ENCODE measurements at places on chromosomes 7 and 10.

DNA sequence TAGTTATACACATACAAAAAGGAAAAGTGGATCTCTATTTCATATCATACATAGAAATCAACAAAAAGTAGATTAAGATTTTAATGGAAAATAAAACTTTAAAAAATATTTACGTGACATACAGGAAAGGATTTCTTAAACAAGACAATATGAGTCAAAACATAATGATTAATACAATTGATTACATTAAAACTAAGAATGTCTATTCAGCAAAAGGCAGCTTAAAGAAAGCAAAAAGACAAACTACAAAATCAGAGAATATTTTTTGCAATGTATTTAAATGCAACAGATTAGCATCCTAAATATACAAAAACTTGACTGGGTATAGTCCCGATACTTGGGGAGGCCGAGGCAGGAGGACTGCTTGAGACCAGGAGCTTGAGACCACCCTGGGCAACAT lies 50.5 kb downstream of the VAX1 start:
- no peak for DNase-seq

DNA sequence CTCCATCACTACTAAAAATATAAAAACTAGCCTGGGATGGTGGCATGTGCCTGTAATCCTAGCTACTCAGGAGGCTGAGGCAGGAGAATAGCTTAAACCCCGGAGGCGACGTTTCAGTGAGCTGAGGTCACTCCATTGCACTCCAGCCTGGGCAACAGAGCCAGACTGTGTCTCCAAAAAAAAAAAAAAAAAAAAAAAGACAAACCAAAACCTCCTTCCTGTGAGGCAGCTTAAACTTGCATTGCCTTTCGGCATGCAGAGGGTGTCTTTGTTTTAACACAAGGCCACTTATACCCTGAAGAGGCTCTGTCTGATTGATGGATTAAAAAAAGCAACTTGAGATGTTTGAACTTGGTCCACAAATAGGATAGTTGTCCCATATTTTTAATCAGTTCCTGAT lies 128.4 kb upstream of the RSU1 start:
- no peak for DNase-seq

GRCh38 chr7:23454881-23455526 lies 15.3 kb downstream of the IGF2BP3 start:
- DNase-seq, result no peak

- no peak for DNase-seq
These were observed 70.3 kb upstream of the GSDME start for GRCh38 chr7:24827589-24827988.

DNA sequence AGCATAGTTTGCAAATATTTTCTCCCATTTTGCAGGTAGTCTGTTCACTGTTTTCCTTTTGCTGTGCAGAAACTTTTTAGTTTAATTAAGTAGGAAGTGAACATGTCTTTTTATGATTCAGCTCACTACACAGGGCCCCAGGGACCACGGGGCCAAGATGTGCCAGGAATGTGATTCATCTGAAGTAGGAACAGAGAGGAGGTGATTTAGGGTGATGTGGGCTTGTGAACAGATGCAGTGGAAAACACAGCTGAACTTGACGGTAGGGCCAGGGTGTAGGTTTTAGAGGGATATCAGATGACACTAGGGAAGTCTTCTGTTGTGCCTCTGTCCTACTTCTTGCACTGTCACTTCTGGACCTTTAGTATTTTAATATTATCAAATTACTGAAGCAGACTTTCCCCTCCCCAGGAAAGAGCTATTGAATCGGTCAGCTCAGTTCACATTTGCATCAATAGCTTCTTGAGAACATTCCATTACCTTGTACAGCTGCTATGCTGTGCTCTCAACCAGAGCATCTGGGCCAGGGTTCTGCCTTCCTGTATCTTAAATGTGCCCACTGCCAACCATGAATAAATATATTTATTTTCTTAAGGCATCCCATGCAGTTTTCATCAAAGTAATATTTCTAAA lies 96.9 kb downstream of the OSBPL3 start:
- DNase-seq, result no peak

DNA sequence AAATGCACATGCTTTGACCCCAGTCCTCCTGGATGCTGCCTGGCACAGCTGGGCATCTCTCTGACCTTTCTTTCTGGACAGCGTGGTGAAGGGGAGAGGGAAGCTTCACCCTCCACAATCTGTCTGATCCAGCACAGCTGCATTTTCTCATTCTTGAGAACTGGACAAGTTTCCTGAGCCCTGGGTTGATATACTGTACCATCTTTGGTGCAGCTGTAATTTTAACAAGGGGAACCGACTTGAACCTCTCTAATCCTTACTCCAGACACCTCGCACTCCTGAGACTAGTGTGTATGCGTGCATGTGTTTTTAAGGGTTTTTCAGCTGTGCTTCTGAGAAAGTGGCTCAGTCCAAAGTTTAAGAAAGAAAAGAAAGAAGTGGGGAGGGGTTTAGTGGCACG lies 655.7 kb downstream of the INHBA start:
- DNase-seq, result no peak

- DNase-seq, result no peak
These were observed 119.5 kb downstream of the RNF216 start for GRCh38 chr7:5661942-5662341.

- DNase-seq, result no peak
These were observed 5.5 kb downstream of the PPA1 start for GRCh38 chr10:70227548-70228320.

DNA sequence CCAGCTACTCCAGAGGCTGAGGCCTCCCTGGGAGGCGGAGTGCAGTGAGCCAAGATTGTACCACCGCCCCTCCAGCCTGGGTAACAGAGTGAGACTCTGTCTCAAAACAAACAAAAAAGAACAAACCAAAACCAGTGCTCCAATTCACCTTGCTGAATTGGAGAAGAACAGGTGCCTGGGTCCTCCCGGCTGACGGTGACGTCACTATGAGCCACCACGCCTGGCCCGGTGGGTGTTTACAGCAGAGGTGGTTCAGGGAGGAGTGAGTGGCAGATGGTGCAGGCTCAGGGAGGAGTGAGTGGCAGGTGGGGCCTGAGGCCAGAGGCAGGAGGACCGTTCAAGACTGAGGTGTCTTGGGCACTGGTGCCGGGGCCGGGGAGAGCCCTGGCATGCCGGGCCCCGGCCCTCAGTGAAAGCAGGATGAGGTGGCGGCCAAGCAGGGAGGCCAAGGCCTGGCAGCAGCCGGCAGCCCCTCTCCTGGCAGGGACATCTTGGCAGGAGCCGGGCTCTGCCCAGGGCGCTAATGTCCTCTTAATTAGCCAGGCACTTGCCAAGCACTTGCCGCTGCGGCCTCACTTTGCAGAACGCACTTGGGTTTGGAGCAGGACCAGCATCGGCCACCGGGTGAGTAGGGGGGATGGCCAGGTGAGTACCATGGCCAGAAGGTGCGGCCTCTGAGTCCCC lies 162.8 kb upstream of the TNRC18 start:
- no peak for DNase-seq

DNA sequence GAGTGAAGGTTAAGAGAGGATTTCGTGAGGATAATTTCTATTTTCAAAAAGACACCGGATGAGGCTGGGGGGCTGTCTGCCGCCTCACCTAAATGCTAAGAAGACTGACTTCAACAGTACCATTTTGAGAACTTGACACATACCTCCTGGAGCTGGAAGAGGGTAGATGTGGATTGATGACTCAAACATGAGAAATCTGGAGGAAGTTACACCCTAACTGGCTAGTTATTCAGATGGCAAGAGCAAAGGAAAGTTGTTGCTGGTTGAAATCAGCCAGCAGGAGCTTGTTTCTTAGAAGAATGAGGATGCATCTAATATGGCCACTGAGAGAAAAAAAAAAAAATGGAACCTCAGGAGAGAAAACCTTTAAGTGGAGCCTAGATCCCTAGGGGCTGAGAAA lies 76.2 kb upstream of the KIAA1217 start:
- DNase-seq, result no peak

DNA sequence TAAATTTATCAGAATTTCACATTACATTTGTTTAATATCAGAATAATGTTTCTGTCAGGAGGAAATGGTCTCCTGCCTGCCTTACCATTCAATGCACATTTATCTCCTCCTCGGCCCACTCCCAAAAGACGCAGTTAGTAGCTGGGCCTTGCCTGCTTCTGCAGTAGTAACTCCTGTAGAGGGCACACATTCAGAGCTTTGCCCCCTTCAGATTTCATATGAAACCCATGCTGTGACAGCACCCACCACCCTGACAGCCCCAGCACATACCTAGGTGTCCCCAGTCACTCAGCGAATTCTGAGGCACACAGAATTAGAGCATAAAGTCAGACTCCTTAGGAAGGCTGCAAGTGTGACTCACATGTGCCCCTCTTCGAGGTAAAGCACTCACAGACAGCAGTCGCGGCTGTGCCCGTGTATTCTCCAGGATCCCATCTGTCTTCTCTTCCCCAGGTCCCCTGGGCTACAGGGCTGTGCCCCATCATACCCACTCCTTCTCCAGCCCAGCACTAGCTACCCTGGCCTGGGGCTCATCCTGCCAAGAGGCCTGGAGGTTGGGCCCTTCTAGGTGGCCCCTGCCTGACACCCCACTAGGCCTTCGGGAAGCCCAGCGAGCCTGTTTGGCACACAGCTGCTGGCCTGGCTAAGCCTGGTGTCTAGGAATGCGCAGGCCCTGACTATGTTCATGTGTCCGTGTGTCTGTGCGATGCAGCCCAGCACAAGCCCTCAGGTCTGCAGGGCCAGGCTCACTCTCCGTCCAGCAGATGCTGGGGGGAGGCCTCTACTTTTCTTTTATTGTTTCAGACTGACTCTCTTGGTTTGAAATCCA lies 4.7 kb upstream of the DEPP1 start:
- no peak for DNase-seq

GRCh38 chr10:72146071-72146470 lies 57.7 kb upstream of the SPOCK2 start:
- DNase-seq, result no peak

DNA sequence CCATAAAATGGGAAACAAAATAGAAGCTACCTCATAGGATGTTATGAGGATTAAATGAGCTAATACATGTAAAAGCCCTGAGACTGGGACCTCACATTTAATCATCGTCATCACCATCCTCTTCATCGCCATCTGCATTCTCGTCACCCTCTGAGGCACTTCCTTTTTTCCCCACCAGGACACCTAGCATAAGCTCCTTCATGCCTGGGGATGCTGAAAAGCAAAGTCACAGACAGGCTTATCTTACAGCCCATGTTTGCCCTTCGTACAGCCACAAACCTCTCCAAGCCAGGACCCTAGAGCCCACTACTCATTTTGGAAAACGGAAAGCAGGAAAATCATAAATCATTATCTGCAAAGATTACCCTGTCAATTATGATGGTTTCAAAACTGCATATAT lies 249.6 kb downstream of the GPAM start:
- no peak for DNase-seq

GRCh38 chr7:68319061-68319460 lies 1279.2 kb upstream of the AUTS2 start:
- no peak for DNase-seq

DNA sequence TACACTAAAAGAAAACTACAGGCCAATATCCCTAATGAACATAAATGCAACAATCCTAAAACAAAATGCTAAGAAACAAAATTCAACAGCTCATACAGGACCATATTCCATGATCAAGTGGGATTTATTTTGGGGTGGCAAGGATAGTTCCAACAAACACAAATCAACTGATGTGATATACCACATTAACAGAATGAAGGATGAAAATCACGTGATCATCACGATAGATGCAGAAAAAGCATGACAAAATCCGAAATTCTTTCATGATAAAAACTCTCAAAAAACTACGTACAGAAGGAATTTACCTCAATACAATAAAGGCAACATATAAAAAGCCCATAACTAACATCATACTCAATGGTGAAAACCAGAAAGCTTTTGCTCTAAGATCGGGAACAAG lies 124.0 kb downstream of the RELN start:
- no peak for DNase-seq

- no peak for DNase-seq
These were observed 98.5 kb downstream of the ARHGAP22 start for GRCh38 chr10:48506147-48506917.

DNA sequence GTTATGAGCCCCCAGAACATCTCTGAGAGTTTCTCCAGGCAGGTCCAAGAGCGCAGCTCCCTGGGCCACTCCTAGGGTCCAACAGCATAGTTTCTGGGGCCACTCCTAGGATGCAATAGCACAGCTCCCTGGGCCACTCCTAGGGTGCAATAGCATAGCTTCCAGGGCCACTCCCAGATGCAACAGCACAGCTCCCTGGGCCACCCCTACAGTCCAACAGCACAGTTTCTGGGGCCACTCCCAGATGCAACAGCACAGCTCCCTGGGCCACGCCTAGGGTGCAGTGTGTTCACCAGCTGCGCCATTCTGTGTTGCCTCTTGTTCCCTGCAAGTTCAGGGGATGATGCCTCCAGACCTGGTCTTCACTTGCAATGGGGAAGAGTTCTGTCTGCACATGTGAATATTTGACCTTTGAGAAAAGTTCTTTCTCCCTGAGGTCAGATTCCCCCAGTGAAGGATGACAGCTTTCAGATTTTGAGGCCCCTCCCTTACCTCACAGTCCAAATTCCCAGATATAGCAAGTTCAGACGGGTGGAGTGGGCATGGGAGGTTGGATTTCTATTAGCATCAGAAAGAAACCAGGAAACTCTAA lies 43.0 kb upstream of the LEP start:
- DNase-seq, result no peak

- DNase-seq, result no peak
These were observed 55.7 kb upstream of the MGMT start for GRCh38 chr10:129411393-129411705.

DNA sequence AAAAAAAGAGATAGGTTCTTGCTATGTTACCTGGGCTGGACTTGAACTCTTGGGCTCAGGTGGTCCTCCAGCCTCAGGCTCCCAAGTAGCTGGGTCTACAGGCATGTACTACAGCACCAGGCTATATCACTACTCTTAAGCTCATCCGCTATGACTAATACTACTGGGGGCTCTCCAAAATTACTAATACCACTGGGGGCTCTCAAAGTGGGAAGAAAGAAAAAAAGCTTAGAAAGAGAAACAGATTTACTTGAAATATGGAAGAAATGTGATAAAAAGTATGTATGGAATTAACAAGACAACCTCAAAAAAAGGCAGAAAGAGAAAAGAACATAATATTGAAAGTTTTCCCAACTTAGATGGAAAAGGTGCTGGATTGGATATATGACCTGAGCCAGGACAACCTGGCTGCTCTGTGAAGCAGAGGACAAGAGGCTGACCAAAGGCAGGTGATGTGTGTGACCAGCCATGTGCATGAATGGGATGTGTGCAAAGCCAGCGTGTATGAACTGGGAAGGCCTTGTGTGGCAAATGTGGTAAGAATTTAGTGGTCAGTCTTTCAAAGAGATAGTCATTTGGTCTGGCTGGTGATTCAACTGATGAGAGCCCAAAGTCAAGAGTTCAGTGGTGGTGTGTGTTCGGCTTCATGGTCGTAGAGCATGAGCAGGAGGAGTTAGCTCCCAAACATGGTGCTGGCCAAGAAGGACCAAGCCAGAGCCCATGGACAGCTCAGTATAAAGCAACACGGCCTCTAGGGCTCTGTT lies 232.4 kb upstream of the KLF14 start:
- no peak for DNase-seq

GRCh38 chr7:51369746-51370145 lies 53.1 kb upstream of the COBL start:
- no peak for DNase-seq

GRCh38 chr10:62996925-62997324 lies 136.2 kb upstream of the NRBF2 start:
- no peak for DNase-seq
